SJSA1 (cell line): ENCODE measurements at places on chromosomes 4 and X. TPM values are rescaled to one million over a fixed set of nuclear protein-coding genes. Genes with fewer than 3 reads are reported as not detected.
A peak's percentile ranks its signal among the peaks of the same experiment; 100 is the strongest.

DNA sequence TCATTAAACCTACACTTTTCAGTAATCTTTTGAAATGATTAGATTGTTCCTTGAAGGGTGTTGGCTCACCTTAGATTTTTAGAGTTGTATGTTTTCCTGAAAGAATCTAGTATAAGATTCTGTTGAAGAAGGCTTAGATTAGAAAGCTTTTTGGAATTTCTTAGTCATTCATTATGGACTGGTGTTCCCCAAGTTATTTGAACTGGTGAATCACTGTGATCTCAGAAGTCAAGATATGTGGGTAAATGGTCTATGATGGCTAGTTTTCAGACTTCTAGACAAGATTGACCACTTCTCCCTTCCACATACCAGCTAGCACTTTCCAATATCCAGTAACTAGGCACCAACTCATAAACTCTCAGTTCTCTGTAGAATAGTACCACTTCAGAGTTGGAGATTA, 138.1 kb downstream of the KDM6A start:
- DNase-seq, result no peak

DNA sequence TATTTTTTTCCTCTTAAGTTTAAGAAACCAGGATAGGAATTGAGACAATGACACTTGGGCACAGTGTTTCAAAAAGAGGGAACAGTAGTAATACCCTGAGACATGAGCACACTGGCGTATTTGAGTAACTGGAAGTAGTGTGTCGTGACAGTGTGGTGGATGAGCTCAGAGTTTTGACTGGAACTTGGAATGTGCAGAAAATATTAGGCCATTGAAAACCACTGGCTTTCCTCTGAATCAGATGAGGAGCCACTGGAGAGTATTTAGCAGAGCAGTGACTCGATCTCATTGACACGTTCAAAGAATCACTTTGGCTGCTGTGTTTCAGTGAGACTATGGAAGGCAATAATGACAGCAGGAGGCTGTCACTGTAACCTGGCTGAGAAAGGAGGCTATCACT, 1531.2 kb downstream of the STIM2 start:
- no peak for DNase-seq

DNA sequence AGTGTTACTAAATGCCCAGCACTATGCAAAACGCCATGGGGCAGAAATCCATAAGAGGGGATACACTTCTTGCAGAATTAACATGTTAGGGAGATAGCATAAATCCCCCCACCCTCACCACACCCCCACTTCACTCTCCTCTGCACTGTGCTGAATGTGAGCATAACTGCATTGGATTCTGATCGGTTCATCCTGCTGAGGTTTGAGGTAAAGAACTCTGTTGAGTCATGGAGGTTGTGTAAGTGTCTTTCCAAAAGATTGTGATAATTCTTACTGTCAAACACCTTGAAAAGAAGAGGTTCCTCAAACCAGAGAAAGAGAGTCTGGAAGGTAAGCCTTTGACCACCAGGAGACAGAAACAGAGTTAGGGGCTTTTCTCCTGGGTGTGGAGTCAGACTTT, 43.6 kb downstream of the RBM47 start:
- no peak for DNase-seq

DNA sequence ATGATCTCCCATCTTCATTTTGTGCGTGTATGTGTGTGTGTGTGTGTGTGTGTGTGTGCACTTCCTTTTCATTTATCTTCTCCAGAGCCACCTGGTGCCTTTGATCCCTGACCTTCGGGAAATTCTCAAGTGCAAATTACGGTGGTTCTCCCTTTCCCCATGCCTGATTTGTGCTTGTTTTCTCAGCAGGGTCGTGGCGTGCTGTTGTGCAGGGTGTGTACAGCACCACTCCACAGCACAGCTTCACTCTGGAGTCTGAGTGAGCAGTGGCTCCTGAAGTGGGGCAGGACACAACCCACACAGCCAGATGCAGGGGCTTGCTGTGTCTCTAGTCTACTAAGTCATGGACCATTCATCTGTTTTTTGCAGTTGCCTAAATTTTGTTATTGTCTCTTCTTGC, 114.2 kb upstream of the TBC1D9 start:
- DNase-seq, result no peak

- no peak for DNase-seq
These were observed at the start of gene FHDC1 for GRCh38 chr4:152935631-152936445. TSS of gene FHDC1 (plus strand) at chr4:152936323. CDS start at chr4:152943058, 6,735 bp downstream.

DNA sequence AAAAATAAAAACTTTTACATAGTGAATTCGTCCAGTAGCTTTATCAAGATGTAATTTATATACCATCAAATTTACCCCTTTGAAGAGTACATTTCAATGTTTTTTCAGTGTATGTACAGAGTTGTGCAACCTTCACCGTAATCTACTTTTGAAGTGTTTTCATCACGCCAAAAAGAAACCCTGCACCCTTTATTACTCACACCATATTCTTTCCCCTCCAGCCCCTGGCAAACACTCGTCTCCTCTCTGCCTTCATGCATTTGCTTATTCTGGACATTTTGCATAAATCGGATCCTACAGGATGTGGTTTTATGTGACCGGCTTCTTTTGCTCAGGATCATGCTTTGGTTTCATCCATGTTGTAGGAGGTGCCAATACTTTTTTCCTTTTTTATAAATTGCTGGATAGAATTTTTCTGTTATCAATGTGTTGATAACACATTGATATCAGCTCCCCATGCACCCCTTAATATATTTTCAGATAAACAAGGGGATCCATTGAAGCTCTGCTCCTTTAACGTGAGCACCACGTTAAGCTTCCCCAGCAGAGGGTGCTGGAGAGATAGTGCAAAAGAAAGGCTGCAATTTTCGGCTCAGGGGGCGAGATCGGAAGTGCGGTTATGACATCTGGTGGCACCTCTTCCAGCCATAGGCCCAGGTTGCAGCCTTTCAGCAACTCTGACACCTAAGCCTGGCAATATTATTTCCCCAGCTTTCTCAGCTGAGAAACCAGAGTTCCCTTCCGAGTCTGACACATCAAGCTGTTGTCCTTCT, 100.1 kb upstream of the VCX3B start:
- peak; percentile 34 for DNase-seq

The DGKK gene
- not detected in 2 replicates for total RNA-seq

The PGRMC2 gene
- 18.1 and 36.5 TPM in 2 replicates for total RNA-seq
